HCEC 1CT (cell line): ENCODE measurements at places on chromosomes 1 and 21.
A peak's percentile ranks its signal among the peaks of the same experiment; 100 is the strongest.

GRCh38 chr1:18144916-18145647 is 37.5 kb downstream of the IGSF21 start:
- DNase-seq: no peak

- no peak for DNase-seq
Measured at GRCh38 chr1:42947965-42948732, 10.5 kb downstream of the SLC2A1 start.

DNA sequence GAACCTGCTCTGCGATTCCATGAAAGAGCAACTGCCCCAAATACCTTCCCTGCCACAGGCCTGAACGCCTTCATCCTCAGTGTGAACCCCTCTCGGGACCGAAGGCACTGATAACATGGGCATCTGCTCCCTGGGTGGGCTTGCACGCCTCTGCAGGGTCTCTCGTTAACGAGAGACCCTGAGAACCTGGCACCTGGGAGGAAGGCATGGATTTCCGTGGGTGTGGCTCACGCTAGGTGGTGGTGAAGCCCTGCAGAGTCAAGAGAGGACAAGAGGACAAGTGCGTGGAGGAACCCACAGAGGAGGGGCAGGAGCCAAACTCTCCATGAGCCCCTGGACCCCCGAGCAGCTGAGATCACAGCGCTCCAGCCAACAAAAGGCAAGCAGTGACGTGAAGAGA is 26.8 kb upstream of the COL6A2 start:
- DNase-seq: no peak

GRCh38 chr1:96525657-96526557 is 195.7 kb upstream of the PTBP2 start:
- DNase-seq: no peak

DNA sequence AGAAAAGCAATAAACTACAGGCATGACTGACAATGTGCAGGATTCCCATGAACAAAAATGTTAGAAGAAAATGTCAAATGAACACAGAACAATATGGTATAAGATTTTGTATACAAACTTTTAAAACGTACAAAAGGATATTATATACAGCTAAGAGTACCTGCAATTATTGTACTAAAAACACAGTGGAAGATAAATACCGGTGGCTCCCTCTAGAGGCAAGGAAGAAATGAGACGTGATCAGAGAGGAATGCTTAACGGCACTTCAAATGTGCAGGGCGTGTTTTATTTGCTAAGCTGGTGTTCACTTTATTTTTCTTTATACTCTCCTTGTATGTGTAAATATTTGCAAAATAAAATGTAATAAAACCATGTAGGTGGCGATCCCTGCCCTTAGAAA is 191.8 kb upstream of the SAMSN1 start:
- DNase-seq: peak; percentile 16

DNA sequence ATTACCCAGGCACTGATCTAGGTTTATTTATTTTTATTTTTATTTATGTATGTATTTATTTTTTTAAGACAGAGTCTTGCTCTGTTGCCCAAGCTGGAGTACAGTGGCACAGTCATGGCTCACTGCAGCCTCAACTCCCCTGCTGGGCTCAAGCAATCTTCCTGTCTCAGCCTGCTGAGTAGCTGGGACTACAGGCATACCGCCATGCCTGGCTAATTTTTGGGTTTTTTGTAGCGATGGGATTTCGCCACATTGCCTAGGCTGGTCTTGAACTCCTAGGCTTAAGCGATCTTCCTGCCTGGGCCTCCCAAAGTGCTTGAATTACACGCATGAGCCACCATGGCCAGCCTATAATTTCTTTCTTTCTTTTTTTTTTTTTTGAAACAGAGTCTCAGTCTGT is 9.4 kb downstream of the PHACTR4 start:
- DNase-seq: no peak

DNA sequence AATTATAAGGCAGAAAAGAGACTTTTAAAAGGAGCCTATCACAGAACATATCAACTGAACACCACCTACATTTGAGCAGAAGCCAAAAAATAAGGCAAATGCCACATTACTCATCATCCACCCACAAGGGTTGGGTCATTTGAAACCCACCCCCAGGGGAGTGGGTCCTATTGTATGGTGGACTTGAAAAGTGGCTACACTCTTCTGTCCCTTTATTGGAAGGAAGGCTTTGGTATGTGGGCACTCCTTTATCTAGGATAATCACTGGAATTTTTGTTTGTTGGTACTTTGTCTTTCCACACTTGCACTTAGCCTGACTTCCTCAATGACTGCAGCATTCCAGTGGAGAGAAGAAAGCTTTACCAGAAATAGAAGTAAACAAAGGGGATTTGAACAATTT is 157.2 kb upstream of the COL11A1 start:
- DNase-seq: peak; percentile 30

DNA sequence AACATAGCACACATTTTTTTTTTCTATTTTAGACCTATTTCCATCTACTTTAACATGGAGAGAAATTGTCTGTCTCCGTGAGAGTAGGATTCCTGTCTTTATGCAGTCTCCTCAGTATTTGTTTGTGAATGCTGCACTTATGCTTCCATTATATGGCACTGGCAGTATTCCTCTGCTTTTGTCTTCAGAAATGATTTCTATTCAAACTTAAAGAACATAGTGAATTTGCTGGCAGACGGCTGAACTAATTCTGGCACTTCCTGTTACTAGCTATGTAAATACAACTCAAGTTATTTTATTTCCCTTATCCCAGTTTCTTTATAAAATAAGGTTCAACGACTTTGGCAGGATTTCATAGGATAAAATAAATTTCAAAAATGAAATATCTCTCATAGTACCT is 45.3 kb downstream of the KCTD3 start:
- DNase-seq: no peak

GRCh38 chr1:47424336-47424982 is 8.4 kb downstream of the FOXE3 start:
- peak; percentile 66 for DNase-seq

- DNase-seq: peak; percentile 99
Measured at GRCh38 chr1:234925440-234926263, 203.0 kb downstream of the TOMM20 start.

DNA sequence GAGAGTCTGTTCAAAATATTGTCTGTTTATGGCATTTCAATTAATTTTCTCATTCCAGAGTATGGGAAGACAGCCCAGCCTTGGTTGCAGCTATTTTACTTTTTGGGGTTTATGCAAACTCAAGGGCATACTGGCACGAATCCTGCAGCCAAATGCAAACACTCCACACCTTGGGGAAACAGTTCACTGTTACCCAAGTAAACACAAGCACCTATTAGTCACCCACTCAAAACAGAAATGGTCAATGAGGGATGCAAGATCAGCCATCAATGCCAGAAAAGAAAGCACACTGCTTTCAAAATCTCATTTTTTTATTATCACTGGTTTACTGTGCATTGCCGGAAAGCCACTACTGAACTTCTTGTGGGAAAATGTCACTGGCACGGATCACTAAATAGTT is 170.6 kb downstream of the RUNX1 start:
- DNase-seq: no peak

DNA sequence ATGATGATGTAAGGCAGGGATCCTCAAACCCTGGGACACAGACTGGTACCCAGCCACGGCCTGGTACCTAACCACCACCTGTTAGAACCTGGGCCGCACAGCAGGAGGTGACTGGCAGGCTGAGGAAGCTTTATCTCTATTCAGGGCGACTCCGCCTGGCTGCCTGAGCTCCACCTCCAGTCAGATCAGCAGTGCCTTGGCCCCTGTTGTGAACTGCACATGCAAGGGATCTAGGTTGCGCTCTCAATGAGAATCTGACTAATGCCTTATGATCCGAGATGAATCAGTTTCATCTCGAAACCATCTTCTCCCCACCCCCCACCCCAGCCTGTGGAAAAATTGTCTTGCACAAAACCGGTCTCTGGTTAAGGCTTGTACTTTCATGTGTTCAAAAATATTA is 4.2 kb downstream of the RNPC3 start:
- DNase-seq: peak; percentile 71

GRCh38 chr1:163866564-163866963 is 544.8 kb downstream of the NUF2 start:
- DNase-seq: no peak

DNA sequence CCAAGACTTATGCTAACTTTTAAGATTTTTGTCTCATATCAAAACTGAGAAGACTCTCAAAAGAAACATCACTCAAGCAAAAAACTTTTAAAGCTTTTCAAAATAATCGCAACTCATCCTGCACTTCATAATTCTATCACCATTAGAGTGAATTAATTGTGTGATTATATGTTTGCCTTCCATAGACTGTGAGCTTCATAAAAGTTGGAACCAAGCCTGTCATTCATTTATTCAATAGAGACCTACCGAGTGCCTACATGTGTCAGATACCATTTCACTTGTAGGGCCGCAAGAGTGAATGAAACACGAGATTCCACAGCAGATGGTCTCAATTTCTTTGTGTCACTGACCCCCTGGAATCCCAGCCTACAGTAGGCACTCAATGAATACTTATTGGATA is 106.4 kb downstream of the RHOU start:
- DNase-seq: no peak

- DNase-seq: no peak
Measured at GRCh38 chr21:44510508-44511218, 29.3 kb downstream of the KRTAP10-1 start.

- no peak for DNase-seq
Measured at GRCh38 chr1:31793086-31793485, 22.7 kb downstream of the SPOCD1 start.

DNA sequence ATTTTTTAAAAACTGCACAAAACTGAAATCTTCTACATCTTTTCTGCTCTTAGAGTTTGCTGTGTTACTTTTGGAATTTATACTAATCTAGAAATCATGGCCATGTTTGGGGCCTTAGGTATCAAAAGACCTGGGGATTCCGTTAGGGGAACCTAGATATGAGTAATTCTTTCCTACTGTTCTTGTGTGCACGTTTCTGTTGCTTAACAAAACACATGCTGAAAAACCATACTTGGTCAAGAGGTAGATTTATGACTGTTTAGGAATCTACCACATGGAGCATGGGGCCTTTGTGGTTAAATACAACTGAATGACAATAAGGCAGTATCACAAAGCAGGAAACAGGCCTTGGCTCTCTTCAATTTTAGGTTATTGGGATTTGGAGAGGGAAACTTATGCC is 291.9 kb upstream of the USP25 start:
- DNase-seq: peak; percentile 36

DNA sequence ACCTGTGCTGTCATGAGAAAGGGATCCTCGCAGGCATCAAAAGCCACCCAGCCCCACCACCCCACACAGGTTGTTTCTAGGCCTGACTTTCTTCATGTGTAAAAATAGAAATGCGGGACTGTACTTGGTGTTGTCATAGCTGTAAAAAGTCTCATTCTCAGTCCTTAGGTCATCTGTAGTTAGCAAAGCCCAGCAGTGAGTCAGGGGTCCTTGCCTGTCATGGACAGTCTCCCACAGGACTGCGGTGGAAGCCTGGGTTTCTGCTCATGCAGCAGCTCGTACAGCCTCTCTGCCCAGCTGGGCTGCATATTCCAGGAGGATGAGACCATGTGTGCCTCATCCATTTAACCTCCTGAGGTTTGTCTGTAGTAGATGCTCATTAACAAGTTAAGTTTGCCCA is 58.2 kb downstream of the MRPS6 start:
- no peak for DNase-seq

DNA sequence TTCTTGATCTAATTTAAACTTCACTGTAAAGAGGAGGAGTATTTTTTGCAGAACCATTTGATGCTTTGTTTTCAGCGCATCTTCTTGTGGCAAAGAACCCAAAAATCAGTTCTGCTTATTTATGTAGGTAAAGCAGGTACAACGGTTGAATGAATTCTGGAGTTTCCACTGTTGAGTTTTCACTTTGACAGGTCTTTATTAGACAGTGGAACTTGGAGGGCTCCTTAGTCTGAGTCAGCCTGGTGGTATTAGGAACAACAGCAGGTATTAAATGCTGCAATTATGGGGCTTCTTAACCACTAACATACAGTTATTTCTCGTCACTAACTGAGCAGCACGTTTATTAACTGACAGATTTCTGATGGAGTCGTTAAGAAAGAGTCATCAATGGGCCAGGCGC is 1.2 kb downstream of the LRIG2 start:
- no peak for DNase-seq

GRCh38 chr1:186804679-186805078 is 24.1 kb upstream of the PLA2G4A start:
- no peak for DNase-seq

GRCh38 chr1:222129041-222129440 is 387.2 kb upstream of the DUSP10 start:
- DNase-seq: no peak

DNA sequence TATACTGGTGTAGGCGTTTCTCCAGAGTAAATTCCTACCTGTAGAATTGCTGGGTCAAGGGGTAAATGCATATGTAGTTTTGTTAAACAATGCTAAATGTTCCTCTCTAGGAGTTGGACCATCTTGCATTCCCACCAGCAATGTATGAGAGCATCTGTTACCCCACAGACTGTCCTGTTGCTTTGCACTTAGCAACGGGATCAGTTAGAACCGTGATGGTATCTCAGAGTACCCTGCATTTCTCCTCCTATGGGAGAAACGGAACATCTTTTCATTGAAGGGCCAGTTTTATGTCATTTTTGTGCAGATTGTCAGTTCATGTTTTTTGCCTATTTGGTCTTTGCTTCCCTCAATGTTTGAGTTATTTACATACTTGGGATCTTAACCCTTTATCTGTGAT is 18.0 kb upstream of the RIPPLY3 start:
- no peak for DNase-seq

GRCh38 chr1:57033222-57034001 is 67.6 kb upstream of the C8B start:
- no peak for DNase-seq

GRCh38 chr1:148385371-148386030 is 97.6 kb downstream of the PPIAL4G start:
- no peak for DNase-seq

DNA sequence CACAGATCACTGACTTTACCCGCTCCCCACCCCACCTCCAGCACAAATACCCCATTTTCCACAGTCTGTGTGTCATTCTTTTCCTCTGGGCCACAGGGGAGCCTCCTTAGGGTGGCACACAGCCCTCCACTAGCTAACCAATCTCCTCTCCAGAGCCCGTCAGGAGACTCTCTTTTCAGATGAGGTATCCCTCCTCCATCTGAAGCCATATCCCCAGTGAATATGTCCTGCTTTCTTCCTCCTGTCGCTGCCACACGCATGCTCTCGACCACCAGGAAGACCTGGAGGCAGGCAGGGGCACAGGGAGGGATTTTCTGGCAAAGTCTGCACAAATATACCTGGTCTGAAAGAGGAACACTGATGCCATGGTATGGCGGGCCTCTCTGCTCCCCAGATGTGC is 635 bp downstream of the ZNF648 start:
- no peak for DNase-seq

GRCh38 chr1:44501047-44501890 is 96.2 kb downstream of the RNF220 start:
- no peak for DNase-seq

- DNase-seq: peak; percentile 47
Measured at GRCh38 chr1:86640161-86640670, 64.2 kb upstream of the SH3GLB1 start.

GRCh38 chr1:11948822-11949458 is 14.4 kb downstream of the PLOD1 start:
- no peak for DNase-seq

DNA sequence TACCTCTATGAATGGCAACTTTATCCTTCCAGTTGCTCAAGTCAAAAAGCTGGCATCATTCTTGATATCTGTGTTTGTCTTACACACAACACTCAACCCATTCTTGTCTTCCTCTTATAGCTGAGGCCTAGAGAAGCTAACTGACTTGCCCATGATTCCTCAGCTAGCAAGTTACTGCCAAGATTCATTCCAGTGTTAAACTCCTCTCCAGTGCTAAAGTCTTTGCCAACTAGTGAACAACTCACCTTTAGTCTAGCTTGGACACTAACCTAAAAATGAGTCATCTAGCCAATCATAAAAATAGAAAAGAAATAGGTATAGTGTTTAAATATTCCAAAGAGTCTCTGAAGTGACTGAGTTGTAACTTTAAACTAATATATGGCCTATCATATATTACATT is 45.6 kb upstream of the RGS2 start:
- peak; percentile 12 for DNase-seq
